ENCODE measurements at places on chromosomes 5 and 9.

GRCh38 chr5:157166214-157167213 lies at the start of gene GARIN3:
GARIN3 (minus strand) TSS chr5:157166264; CDS start chr5:157166168, 96 bp downstream.
- DNase-seq: no peak

GRCh38 chr9:107999011-107999410 lies 509.4 kb upstream of the KLF4 start:
- DNase-seq: no peak

- DNase-seq: no peak
Observed at GRCh38 chr5:14729448-14730385, 65.2 kb downstream of the OTULIN start.

DNA sequence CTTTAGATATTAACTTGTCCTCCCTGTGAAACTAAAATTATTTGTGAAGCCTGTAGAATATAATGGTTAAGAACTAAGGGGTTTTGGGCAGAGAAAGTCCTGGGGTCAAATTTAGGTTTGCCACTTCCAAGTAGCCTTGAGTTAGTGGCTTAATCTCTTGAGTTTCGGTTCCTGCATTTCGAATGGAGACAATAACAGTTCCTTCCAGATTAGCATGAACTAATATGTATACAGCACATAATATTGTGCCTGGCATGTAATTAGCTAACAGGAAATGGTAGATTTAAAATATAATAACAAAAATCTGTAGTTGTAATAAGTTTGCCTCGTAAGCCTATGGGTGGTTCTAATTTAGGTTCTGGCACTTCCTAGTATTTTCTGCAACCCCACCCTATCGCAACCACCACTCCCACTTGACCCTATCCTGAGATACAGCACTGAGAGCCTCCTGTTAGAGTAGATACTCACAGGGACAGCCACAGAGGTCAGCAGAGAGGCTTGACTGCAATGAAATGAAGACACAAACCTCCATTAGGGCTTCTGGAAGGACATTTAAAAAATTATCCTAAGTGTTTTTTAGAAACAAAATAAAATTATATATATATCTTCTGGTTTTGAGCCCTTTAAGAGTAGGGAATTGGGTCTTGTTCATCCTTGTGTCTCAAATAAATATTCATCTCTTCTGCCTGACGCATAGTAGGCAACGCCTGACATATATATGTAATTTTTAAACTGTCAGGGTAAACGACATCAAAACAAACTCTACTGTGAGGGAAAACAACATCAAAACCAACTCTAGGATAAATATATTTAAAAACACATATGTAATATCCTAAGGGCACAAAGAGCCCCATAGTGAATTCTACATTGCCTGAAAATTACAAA lies 8.5 kb downstream of the SPINK9 start:
- DNase-seq: no peak

GRCh38 chr9:114290561-114290986 lies 32.3 kb upstream of the ORM1 start:
- DNase-seq: no peak

DNA sequence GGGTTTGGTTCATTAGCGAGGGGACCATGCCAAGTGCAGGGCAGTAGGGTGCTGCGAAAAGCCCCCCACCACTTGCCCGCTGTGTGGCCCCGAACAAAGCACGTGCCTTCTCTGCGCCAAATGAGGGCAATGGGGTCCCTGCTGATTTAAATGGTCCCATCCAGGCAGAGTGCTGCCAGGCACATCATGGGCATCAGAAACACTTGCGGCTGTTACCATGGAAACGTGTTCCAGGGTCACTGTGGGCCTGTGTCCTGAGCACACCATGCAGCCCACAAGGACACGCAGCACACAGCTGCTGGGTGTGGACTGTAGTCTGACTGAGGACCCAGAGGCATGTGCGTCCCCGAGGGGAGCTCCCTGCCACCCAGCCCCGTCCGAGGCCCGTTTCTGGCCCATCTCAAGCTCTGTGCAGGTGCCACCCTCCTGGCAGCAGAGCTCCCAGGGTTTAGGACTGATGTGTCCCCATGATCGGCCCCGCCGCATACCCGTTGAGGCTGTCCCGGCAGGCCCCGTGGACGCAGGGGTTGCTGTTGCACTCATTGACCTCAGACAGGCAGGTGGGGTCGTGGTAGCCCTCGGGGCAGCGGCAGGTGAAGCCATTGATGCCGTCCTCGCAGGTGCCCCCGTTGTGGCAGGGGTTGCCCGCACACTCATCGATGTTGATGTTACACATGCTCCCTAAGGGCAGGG lies 31.3 kb upstream of the SEC16A start:
- DNase-seq: no peak

DNA sequence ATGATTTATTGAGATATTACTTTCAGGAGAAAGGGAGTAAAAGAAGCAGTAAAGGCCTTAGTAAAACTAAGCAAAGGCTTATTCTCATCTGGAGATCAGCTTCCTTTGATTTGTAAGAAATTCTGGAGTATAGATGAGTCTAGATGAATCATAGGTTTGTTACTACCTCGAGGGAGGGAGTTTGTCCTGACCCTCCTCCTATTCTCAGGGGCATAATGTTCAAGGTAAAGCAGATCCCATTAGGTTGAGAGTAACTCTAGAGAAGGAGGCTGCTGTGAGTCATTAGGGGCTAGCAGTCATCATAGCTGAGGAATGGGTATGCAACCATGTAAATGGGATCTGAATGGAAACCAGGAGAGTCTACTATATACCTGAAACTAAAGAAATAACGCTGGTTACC lies 155.5 kb upstream of the MOCS2 start:
- DNase-seq: no peak

GRCh38 chr9:84404095-84404686 lies 63.6 kb upstream of the SLC28A3 start:
- DNase-seq: no peak

DNA sequence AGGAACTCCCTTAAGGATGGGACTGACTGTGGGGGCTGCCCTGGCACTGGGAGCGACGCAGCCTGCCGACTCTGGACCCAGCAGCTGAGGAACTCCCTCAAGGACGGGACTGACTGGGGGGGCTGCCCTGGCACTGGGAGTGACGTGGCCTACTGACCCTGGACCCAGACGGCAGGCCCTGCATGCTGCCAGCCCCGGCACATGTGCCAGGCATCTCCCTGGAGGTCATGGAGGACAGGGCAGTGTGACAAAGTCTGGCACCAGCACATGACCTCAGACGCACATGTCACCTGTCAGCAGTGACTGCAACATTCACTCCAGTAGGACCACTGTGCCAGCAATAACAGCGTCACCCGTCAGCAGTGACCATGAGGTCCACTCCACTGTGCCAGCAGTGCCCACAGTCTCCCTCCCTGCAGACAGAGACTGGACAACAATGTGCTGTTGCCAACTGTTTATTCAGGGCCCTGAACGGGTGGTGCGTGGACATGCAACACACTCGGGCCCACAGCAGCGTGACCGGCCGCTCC lies 4.5 kb downstream of the FBXW5 start:
- DNase-seq: no peak

- no peak for DNase-seq
Observed at GRCh38 chr5:131999441-132000240, 11.8 kb downstream of the ACSL6 start.

DNA sequence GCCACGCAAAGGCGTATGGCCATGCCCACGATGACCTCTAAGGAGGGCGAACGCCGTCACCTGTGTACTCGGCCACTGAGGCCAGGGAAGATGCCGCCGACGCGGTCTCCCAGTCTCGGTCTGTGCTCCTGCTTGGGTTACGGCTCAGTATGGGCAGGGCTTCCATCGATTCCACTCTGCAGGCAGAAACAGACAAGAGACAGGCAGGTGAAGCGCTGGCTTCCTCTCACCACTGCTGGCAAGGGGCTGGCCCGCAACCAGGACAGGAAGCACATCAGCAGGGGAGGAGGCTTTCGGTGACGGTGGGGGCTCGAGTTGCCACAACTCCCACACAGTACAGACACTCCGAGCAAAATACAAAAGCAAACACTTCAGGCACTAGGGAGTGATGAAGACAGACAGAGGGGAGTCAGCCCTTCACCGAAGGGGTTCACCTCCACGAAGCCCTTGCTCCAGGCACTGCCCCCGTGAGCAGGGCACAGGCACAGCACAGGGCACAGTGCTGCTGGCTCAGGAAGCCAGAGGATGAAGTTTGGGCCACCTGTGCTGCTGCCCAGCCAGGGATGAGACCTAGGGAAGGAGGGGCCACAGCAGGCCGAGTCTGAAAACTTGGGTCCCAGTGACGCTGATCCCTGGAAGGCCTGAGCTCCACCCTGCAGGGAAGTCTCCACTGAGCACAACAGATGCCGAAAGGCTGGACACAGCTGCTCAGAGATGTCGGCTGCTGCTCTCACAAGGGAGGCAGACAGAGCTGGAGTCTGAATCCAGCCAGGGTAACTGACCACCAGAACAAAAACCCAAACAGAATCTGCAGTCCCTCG lies 91.3 kb downstream of the CAMSAP1 start:
- DNase-seq: no peak

DNA sequence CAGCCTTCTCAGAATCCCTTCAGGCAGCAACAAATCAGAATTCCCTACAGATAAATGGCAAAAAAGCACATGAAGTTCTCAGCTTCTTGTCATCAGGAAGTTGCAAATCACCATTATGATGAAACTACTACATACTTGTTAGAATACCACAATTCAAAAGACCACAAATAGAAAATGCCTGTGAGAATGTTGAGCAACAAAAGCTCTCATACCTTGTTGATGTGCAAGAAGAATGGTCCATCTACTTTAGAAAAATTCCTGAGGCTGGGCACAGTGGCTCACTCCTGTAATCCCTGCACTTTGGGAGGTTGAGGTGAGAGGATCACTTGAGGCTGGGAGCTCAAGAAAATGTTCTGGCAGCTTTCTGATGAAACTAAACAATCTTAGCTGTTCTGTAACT lies 278.1 kb downstream of the ICE1 start:
- no peak for DNase-seq

DNA sequence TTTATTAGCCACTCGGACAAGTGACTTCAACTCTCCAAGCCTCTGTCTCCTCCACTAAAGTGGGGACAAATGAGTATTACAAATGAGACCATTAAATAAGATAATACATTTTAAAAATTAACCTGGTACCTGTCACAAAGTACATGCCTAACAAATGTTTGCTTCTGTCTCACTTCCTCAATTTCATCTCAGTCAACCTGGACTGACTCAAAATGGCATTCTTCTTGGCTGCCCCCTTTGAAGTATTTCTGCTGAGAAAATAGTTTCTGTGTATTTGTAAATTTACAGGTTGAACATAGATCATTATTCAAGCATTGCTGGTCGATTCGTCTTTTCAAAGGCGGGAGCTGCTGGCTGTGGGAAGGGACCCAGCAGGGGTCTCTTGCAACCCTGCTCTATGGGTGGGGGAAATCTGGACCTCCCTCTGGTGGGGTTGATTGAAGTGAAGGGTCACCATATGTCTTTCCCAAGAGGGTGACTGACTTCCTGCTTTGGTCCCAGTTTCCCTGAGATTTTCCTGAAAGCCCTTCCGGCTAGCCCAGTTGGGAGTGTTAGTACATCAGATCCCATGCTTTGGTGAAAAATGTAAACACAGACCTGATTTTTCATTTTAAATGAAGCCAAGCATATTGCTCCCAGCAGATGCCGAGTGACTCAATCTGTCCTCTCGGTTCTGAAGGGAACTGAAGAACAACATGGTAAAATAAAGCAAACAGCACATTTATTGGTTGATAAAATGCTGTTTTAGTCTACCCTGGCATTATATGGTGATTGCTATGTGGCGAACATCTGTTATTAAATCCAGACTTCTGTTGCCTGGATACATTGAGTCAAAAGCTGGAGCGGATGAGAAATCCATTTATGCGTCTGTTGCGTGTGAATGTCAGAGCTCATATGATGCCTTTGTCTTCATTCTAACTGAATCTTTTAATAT lies 73.0 kb downstream of the KCNIP1 start:
- no peak for DNase-seq

- DNase-seq: no peak
Observed at GRCh38 chr9:110110154-110110553, 97.8 kb downstream of the C9orf152 start.

- DNase-seq: no peak
Observed at GRCh38 chr5:123091298-123092222, 2.5 kb downstream of the PRDM6 start.

GRCh38 chr9:89038382-89039103 lies 47.3 kb downstream of the S1PR3 start:
- no peak for DNase-seq

GRCh38 chr9:2725898-2726649 lies 8.8 kb downstream of the KCNV2 start:
- DNase-seq: no peak

DNA sequence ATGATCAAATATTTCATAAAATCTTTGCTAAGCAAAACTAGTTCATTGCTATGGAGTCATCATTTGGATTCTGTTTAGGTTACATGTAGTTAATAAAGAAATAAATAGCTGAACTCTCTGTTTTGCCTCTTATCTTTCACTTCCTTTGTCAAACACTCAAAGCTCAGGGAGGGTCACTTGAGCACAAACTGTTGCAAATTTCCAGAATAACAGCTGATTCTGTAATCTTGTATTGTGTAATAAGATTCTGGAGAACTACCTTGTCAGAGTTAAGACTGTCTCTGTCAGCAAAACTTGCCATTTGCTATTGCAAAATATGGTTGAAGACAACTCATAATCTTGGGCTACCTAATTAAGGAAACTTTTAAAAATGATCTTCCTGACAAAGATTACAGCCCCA lies 182.0 kb upstream of the MOCS2 start:
- no peak for DNase-seq

DNA sequence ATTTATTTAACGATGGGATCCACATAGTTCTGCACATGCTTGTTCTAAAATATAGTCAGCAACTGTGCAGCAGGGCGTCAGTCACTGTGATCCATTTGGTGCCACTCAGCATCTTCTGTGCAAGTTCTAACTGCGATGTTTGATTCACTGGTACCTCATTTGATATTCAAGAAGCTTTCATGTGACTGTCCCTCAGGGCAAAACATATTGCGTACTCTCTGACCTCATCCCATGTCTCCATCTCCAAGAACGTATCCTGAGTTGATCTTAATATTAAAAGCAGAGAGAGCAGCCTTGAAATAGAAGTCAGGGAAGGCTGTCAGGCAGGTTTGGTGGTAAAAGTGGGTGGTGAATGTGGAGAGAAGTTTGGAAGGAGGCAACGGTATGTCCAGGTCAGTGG lies 116.5 kb upstream of the ATP10B start:
- no peak for DNase-seq

DNA sequence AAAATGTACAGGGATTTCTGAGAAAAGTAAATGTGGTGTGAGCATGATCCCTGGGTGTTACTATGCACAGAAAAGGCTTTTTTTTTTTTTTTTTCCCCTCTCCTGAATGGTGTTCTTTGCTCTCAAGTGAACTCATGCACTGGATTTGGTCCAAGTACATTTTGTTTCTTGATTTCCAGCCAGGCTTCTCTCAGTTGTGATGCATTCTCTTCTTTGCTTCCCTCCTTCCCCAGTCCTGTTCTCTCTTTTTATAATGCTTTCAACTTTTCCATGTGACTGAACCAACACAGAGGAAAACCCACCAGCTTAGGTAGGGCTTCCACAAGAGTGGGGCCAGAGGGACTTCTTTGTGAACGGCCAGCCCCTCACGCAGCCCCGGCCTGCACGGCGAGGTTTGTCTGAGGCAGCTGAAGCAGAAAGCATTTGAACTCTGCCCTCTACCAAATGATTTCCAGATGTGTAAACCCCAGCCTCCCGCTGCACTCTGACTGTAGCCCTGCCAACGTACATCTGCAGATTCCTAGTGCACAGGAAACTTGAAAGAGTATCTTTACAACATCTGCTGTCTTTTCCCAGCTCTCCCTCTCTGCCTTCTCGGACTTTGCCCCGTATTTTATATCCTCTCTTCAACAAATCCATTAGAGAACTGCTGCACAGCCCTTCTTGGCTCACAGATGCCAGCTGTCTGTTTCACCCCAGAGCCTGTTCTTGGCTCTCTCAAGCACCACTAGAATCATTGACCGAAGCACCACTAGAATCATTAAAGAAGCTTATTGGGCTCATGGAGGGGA lies 71.8 kb upstream of the CD180 start:
- no peak for DNase-seq

Measured in activated T-cell treated with anti-CD3 and anti-CD28 coated beads, Interleukin-2, amount 50 U/mL, for 24 hours (primary cell).